ENCODE measurements at places on chromosomes 3 and 15.
A peak's percentile ranks its signal among the peaks of the same experiment; 100 is the strongest.

- DNase-seq = no peak
Observed at GRCh38 chr3:126419151-126419703, 24.5 kb downstream of the CFAP100 start.

GRCh38 chr15:19987389-19988048 is 554.1 kb downstream of the GOLGA6L6 start:
- no peak for DNase-seq

DNA sequence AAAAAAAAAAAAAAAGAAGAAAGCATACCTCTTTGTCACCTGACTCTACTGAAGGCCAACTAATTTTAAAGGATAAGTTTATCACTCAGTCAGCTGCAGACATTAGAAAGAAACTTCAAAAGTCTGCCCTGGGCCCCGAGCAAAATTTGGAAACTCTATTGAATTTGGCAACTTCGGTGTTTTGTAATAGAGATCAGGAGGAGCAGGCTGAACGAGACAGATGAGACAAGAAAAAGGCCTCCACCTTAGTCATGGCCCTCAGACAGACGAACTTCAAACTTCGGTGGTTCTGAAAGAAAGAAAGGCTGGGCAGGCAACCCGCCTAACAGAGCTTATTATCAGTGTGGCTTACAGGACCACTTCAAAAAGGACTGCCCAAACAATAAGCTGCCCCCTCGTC is 18.5 kb downstream of the GLDN start:
- no peak for DNase-seq

DNA sequence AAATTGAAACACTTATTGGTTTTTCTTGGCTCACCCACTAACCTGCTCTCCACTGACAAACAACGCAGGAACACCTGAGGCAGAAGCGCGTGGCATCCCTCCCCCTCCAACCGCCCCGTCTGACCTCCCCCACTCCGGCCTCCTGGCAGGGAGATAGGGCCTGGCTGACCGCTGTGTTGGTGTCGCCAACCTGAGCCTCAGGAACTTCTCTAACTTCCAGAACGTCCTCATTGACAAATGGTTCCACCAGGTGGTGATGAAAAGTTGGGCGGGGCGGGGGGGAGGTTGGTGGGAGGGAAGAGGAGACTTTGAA is 22.8 kb downstream of the IL17RD start:
- no peak for DNase-seq

DNA sequence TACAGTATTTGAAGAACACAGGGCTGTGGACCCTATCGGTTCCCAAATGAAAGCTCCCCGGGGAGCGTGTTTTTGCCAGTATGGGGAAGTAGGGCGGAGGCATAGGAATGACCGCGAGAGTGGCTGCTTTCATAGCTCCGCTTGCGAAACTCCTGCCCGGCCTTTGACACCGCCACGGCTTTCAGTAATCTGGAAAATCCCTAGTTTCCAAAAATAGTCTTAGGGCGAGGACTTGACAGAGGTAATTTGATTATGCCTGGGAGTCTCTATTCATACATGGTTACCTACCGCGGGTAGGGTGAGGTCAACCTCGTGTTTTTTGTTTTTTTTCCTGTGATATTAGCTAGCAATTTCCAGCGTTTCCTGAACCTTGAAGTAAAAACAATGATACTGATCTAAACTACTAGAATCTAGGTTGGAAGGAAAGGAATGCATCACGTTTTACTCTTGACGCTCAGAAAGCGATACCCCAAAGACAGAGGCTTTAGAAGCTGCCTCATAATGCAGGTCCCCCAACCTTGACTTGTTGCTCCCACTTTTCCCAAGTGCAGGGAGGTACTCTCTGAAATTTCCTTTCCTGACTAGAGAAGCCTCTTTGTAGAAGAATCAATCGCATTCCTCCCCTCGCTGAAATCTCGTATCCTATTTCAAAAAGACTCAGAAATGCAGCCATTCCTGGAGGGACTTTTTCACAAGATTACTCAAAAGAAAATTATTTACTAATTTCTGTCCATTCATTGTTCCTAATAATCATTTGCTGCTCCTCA is 894 bp upstream of the CCNL1 start:
- DNase-seq = peak; percentile 11

DNA sequence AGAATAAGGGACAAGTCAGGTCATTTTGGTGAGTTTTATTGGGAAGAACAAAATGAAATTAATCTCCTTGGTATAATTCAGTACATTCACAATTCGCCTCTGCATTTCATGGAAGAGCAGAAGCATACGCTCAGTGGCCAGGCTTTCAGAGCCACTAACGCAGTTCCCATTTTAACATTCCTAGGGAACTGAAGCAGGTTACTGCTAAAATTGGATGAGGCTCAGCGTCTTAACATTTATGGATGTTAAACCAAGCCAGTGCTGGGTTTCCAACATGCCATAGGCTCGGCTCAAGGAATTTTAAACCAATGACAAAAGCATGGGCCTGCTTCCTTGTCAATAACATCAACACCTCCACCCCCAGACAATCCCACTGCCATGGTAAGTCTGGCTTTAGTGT is 172.7 kb upstream of the PRICKLE2 start:
- DNase-seq = no peak

- DNase-seq = no peak
Observed at GRCh38 chr15:75159244-75159643, 42.4 kb upstream of the C15orf39 start.

DNA sequence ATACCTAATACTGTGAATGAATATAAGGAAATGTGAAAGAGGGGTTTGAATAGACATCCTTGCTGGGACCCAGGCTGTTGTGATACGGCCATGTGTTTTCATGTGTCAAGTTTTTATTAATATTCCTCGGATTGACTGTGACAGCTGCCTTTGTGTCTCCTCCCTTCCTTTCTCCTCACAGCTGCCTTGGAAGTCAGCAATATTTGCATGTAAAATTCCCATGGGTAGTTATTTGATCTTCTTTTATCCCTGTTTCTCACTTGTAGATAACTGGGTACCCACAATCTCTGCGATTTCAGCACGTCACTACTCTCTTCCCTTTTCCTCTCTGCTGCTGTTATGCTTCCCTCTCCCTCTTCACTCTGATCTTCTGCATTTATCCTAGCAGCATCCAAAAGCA is 9.4 kb downstream of the GPR156 start:
- DNase-seq = no peak

- no peak for DNase-seq
Observed at GRCh38 chr15:67843571-67844387, 3.9 kb upstream of the RNU6-1 start.

DNA sequence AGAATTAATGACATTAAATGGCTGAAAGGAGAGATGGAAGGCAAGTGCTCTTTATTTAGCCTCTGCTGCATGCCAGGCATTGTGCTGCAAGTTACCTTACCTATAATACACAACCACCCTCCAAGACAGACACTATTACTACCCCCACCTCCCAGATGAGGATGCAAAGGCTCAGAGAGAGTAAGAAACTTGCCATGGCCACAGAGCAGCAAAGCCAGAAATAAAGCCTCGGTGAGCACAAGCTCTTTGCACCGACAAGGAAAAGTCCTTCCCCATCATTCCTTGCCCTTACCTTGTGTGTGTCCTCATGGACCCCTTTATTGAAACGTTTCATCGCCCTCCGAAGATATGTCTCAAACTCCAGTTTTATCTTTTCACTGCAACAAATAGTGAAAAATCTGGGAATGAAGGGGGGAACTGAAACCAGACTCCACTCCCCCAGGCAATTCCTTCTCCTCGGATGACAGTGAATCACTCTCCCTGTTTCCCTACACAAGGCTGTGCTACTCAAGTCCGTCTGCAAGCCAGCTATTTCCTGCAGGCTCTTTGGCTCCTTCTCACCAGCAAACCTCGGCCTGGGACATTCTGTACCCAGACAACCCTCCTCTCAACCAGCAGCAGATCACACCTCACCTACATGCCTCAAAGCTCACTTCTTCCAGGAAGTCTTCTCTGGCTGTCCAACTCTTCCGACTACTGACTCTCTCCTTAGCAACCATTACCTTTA is 11.4 kb downstream of the XPC start:
- no peak for DNase-seq

DNA sequence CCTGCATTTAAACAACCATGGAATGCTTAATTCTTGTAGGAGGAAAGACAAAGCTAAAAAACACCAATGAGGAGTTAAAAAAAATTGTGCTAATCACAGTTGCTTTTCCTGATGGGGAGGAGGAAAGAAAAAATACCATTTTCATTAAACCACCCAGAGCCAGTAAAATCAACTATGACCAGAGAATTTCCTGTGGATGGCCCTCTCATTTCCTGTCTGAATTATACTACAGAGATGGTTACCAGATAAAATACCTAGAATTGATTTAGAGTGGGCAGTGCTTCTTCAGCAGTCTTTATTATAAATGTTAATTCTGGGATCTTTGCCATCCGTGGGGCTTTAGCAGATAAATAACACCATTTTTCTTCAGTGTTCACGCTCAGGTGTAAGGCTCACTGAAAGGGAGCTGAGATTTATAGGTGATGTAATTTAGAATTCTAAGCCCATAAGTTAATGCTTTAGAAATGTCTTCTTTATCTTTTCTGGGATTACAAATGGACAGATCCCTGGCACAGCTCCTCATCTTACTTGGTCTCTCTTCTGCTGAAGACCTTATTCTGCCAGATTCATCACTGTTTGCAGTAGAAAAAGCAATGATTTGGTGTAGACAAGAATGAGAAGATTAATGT is 37.9 kb downstream of the RETNLB start:
- no peak for DNase-seq

DNA sequence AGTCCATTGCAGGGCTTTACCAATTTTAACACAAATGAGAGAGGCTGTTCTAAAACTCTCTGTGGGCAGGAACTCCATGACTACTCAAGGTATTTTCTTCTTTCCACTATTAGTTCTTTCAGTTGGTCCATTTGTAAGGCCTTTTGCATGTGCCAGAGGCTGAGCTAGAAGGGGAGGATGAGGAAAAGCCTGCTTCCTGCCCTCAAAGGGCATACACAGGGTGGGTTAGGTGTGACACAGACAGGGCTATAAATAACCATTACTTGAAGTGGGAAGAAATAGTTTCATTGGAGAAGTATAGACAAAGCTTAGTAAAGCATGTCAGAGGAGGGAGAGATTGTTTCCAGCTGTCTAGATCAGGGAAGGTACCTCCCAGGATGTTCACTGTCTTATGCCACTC is 52.1 kb upstream of the PRTG start:
- no peak for DNase-seq

DNA sequence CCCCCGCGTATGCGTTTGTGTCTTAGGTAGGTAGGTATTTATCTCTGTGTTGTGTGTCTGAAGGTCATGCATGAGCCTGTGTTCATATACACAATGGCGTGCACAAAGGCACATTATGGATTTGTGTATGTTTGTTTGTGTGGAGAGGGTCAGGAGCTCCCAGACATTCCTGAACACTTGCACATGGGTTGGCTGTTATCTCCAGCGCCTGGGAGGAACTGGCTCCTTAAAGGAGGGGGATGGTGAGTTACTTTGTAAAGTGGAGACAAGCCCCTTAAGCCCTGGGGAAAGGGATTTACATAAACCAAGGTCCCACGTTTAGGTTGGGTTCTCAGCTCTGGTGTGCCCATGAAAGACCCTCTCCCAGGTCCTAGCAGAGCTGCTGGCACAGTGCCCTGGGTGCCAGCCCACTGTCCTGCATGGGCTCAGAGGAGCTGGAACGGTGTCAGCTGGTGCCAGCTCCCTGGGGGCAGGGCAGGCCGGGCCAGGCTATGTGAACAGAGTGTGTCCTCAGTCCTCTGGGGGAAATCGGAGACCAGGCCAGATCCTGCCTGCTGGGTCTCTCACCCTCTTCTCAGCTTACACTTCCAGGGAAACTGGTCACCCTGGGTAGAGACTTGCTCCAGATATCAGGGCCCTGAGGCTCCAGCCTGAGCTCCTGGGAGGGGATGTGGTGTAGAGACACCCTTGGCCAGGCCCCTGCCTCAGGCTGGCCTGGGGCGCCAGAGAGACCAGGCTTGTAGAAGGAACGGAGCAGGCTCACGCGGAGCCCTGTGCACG is 25.1 kb downstream of the SNX33 start:
- DNase-seq = no peak

GRCh38 chr15:79617071-79617470 is 184.9 kb downstream of the MINAR1 start:
- DNase-seq = no peak

DNA sequence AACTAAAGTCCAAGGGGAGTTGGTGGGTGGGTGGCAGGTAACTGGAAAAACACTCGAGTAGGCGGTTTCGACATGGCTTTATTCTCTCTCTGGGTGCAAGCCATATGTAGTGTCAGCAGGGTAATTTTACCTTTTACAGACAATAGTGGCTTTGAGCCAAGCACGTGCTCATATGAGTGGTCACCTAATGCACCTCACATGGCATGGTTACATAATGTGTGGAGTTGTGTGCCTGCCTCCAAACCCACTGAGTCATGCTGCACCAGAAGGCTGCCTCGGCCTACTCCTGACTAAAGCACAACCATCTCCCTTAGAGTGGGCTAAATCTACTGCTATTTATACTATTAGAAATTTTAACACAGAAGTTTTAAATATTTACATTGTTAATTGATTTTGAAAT is 16.5 kb downstream of the CCRL2 start:
- DNase-seq = no peak

DNA sequence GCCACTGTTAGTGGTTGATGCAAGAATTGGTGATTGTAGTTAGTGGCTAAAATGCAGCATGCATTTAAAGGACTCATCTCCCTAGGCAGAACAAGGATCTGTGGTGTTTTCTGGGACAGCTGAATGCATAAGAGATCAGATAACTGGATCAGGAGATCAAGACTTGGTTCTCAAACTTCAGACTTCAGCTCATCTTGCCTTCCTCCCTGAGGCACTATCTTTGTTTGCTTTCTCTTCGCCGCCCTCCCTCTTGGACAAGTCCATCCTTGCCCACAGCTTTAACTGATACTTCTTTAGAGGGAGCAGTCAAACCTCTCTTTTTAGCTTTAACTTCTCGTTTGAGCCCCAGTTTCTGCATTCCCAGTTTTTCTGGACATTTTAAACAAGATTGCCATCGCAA is 195.4 kb upstream of the TPRG1 start:
- DNase-seq = no peak

- DNase-seq = no peak
Observed at GRCh38 chr15:35693886-35694285, 147.9 kb upstream of the DPH6 start.

DNA sequence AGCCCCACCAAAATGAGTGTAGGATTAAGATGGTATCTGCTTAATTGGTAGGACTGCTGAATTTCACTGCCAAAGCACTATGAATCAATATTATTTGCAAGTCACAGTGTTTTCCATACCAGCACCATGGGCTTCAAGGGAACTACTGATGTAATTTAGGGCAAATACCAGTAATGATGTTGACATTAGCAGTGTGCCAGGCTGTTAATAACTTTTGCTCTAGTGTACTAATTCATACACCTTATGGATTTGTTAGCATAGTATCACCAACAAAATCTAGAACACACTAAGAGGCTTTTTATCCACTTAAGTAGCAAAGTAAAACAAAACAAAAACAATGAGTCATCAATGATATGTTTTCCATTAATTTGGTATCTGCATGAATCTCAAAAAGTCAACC is 888.2 kb downstream of the CADM2 start:
- DNase-seq = no peak

DNA sequence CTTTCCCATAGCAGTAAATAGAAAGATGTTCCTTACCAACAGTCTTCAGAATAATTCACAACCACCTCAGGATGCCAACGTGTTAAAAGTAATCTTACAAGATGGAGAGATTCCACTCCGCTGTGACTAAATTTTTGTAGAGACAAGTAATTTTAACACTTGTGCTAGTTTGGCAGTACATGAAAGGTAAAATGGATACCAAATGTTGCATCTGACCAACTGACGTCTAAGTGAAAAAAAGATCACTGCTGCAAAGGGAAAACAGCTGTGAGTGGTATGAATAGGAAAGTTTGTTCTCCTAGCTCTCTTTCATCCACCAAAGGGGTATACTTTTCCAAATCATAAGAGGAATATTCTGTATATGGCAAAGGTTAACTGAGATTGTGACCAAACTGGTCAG is 2.6 kb downstream of the SPG21 start:
- DNase-seq = no peak
